ENCODE measurements at places on chromosomes 3 and 15.

DNA sequence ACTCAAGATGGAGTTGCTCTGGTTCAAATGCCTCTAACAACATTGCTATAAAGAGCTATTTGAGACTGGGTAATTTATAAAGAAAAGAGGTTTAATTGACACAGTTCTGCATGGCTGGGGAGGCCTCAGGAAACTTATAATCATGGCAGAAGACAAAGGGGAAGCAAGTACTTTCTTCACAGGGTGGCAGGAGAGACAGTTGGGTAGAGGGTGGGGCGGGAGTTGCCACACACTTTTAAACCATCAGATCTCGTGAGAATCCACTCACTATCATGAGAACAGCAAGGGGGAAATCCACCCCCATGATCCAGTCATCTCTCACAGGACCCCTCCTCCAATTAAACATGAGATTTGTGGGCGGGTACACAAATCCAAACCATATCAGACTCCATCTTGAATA, 30.7 kb downstream of the MAP2K5 start:
- DNase-seq = no peak

GRCh38 chr3:66498687-66499621, 1.9 kb downstream of the LRIG1 start:
- no peak for DNase-seq

GRCh38 chr3:45687828-45688193, 1.4 kb upstream of the SACM1L start:
- no peak for DNase-seq

DNA sequence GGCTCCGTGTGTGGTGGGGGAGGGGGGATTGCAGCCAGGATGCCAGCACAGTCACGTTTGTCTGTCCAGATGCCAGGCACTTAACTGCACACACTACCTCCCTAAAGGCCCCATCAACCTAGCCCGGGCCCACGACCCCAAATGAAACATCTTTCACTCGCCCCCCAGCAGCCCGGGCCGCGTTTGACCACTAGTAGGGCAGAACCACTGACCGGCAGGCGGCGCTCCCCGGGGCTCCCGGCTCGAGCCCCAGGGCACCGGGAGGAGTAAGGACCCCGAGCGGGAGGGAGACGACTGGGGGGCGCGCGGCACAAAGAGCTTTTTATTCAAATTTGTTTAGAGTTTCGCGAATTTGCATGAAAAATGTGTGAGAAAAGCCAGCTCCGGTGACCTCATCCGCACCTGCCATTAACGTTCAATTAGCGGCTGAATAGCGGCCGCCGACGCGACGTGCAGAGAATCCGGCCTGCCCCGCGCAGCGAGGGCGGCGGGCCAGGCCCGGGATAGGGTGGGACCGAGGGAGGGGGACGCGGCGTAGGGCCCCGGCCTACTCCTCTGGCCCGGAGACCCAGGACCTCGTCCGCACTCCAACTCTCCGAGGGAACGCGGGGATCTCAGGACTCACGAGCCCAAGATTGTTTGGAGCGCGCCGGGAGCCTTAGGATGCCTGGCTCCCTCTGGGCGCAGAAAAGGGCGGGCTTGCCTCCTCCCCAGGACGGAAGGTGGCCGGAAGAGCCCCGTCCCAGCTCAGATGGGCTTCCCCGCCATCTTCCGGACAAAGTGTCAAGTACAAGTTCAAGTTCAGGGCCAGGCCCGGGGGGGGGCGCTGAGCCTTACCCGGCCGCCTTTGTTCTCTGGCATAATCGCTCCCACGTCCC, 64.9 kb upstream of the POLG start:
- no peak for DNase-seq

GRCh38 chr3:156519758-156520162, 35.2 kb downstream of the SSR3 start:
- no peak for DNase-seq

- no peak for DNase-seq
Observed at GRCh38 chr15:89835176-89835564, 20.5 kb upstream of the ANPEP start.

- DNase-seq = no peak
Observed at GRCh38 chr3:87805670-87806069, 253.1 kb downstream of the CGGBP1 start.

GRCh38 chr15:88769161-88769971, 33.9 kb upstream of the ACAN start:
- DNase-seq = no peak

All from osteocyte (in vitro differentiated cells).